ENCODE measurements at places on chromosomes 3 and 15.

- DNase-seq = no peak
Measured at GRCh38 chr15:62412686-62413085, 247.6 kb upstream of the C2CD4B start.

- no peak for DNase-seq
Measured at GRCh38 chr15:58924327-58924726, 9.2 kb downstream of the SLTM start.

DNA sequence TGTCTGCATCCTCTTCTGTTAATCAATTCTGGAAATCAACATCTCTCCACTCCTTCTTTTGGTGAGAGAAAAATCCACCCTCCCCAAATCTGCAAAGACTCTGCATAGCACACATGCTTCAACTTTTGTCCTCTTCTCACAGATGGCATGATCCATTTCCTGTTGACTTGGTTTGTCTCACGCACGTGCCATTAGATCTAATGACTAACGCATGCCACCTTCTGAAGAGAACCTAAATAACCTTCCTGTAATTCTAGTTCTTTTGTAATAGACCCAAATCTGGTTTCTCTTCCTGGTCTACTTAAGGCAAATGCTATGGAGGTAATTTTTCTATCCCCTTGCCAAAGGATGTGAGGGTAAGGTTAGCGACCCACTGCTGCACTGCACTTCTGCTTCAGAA, 51.0 kb upstream of the ATOSA start:
- no peak for DNase-seq

DNA sequence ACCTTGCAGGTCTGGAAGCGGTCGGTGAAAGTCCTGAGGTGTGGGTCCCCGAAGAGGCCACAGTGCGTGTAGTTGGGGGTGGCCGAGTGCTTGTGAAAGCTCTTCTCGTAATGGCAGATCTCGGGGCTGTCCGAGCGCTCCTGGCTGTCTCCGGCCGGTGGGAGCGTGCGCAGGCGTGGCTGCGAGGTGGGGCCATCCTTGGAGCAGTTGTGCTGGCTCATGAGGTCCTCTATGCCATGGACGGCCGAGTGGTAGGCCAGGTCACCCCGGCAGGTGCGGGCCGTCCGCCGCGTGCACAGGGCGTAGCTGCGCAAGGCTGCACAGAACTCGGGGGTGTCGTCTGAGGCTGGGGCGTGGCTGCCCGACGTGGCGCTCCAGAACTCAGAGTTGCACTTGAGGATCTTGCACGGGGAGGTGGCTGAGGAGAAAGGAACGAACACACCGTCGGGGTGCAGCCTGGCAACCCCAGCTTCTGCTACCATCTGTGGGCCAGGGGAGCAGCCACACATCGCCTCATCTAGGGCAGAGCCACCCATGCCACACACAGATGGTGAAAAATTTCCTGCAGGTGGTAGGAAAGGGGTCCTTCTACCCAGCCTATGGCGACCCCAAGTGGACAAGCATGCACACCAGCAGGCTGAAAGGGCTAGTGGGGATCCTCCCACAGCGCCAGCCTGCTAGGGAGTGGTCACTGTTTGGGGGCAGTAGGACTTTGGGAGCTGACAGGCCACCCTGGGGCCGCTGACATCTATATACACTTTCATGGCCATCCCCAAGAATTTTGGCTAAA, 36.7 kb downstream of the RGMA start:
- DNase-seq = no peak

GRCh38 chr3:114804099-114804498, 343.0 kb downstream of the ZBTB20 start:
- DNase-seq = no peak

All from stimulated activated CD4-positive, alpha-beta T cell treated with anti-CD3 and anti-CD28 coated beads, TNF-alpha, amount 100 ng/mL, for 1 hour (primary cell).